Activated CD4-positive, alpha-beta memory T cell treated with anti-CD3 and anti-CD28 coated beads, Interleukin-2, amount 10 ng/mL, durations not matched to agents 7 days and 5 days (primary cell): ENCODE measurements at places on chromosomes 11 and 22. TPM values are rescaled to one million over a fixed set of nuclear protein-coding genes. Genes with fewer than 3 reads are reported as not detected.

- H3K27ac ChIP-seq, result peak overlapping the region; percentile 74
- H3K4me3 ChIP-seq, result no peak overlapping the region
- peaks cover 25% of the 10 kb centered on the region for H3K36me3 ChIP-seq
- peaks cover 58% of the 10 kb centered on the region for H3K4me1 ChIP-seq
Observed at GRCh38 chr22:20033045-20033706, 12.3 kb downstream of the TANGO2 start.

- DNase-seq, result no peak
- no peaks in the 10 kb centered on the region for H3K36me3 ChIP-seq
- H3K27me3 ChIP-seq, result no peaks in the 10 kb centered on the region
- no peaks in the 10 kb centered on the region for H3K4me1 ChIP-seq
- no peak overlapping the region for H3K27ac ChIP-seq
Observed at GRCh38 chr11:92867913-92868619, 101.4 kb upstream of the MTNR1B start.

- H3K36me3 ChIP-seq, result peaks cover 20% of the 10 kb centered on the region
- peak; percentile 71 for DNase-seq
- no peaks in the 10 kb centered on the region for H3K27me3 ChIP-seq
- H3K4me3 ChIP-seq, result no peak overlapping the region
Observed at GRCh38 chr22:41524809-41525449, 19.3 kb downstream of the POLR3H start.

The OR56A1 gene
- not detected for total RNA-seq

- DNase-seq, result no peak
- no peak overlapping the region for H3K27ac ChIP-seq
- no peaks in the 10 kb centered on the region for H3K27me3 ChIP-seq
- H3K36me3 ChIP-seq, result no peaks in the 10 kb centered on the region
Observed at GRCh38 chr11:73288192-73288872, 16.2 kb downstream of the P2RY6 start.
